ENCODE measurements at places on chromosomes 7 and 10.

GRCh38 chr7:111030336-111030735 is 60.6 kb upstream of the LRRN3 start:
- DNase-seq: no peak

GRCh38 chr7:73613954-73614735 is 10.2 kb downstream of the MLXIPL start:
- no peak for DNase-seq

GRCh38 chr7:778968-779451 is 51.9 kb upstream of the PRKAR1B start:
- DNase-seq: no peak

GRCh38 chr7:132160611-132161532 is 415.4 kb downstream of the PLXNA4 start:
- no peak for DNase-seq

- DNase-seq: no peak
Observed at GRCh38 chr7:1151156-1151555, 8.8 kb downstream of the ZFAND2A start.

Data from HS-5 (cell line).